ENCODE measurements at places on chromosomes 3 and 15. TPM values are rescaled to one million over a fixed set of nuclear protein-coding genes. Genes with fewer than 3 reads are reported as not detected.

PRTG gene
- total RNA-seq = 4.7 TPM

CHAC1 gene
- 0.52 TPM for total RNA-seq

KBTBD12 gene
- total RNA-seq = 13.6 TPM

EIF3J gene
- 35.0 TPM for total RNA-seq

CXCR6 gene
- not detected for total RNA-seq

EPHB3 gene
- 27.7 TPM for total RNA-seq

Data from skeletal muscle tissue (tissue), 5 donors.